ENCODE measurements at places on chromosomes 3 and 15. TPM values are rescaled to one million over a fixed set of nuclear protein-coding genes. Genes with fewer than 3 reads are reported as not detected.

GRCh38 chr3:55180161-55180560, 252.3 kb upstream of the LRTM1 start:
- no peak for DNase-seq

DNA sequence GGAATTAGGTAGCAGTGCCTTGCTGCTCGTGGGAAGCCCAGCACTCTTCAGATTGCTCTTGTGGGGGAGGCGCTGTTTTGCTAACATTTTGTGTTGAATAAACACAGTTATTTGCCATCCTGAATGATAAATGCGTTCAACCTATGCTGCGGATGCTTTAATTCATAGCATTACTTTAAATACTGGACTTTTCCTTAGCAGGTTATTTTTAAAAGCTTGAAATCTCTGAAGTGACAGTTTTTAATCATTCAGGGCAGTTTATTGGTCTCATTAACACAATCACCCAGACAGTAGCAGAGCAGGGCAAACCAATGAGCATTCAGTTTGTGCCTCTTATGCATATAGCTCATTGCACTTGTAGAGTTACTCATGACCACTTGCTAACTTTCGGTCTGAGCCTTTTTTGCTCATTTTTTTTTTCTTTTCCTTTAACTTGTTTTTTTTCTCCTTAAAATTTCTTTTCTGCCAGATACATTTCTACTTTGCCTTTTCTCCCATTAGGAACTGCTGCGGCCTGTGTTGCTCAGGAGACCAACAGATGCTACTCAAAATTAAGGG, 5.2 kb downstream of the CACNA2D3 start:
- no peak for DNase-seq

GRCh38 chr15:49423021-49423420, at the start of gene FGF7:
TSS of gene FGF7 (plus strand) at chr15:49423242. CDS start at chr15:49424298, 1,056 bp downstream.
- no peak for DNase-seq

Gene SLC12A1
- not detected for total RNA-seq

DNA sequence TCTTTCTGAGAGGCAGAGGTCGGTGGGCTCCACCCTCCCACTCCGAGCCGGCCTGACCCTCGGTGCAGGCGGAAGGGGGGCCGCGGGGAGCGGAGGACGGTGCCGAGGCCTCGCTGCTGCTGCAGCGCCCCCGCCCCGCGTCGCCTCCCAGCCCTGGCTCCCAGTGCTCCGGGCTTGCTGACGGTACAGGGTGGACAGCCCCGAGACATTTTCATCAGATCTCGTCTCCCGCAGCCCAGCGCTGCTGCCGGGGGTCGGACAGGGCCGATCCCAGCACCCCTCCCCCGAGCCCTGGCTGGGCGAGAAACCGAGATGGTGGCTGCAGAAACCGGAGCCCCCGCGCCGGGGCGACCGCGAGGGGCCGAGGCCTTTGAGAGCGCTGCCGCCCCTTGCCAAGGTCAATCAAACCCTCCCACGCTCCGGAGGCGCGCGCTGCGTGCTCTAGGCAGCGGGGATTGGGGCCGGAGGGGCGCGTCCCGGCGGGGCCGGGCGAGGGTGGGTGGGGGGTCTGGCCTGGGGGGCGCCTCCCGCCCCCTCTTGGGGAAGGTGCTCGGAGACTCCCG, 42.5 kb downstream of the EPHB3 start:
- DNase-seq: no peak

Gene STARD9
- 5.4 TPM for total RNA-seq

DNA sequence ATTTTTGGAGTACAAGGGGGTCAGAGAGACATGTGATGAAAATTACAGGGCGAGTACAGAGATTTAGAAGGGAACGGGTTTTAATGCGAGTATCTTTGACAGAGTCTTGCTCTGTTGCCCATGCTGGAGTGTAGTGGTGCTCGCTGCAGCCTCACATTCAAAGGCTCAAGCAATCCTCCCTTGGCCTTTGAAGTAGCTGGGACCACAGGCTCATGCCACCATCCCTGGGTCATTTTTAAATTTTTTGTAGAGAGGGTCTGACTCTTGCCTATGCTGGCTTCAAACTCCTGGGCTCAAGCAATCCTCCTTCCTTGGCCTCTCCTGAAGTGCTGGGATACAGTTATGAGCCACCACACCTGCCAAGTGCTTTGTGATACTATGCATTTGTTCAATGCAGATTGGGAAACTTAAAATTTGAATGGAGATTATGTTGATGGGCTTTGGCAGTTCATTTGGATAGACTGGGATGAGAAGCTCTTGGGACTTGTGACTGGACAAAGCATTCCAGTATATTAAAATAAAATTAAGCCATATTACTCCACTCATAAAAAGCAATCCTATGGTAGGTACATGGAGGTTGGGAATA, 4.0 kb upstream of the LMLN start:
- DNase-seq: no peak

Gene SOX14
- not detected for total RNA-seq

GRCh38 chr15:24961967-24962366, 7.2 kb downstream of the SNRPN start:
- no peak for DNase-seq

DNA sequence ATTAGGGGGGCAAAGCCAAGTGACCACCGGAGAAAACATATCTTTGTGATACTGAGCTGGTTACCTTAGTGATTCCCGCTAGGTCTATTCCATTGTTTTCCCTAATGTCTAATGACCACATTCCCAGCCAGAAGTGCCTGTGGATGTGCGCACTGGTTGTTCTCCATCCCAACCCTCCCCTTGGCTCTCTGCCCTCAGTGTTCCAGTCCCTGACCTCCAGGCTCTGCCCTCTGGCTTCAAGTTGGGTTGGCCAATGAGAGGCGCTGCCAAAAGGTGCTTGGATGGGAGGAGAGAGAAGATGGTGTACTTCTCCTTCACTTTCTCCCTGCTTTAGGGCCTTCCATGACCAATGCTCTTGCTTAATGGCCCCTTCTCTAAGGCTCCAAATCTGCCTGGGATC, 2.4 kb downstream of the COLQ start:
- peak; percentile 64 for DNase-seq

DNA sequence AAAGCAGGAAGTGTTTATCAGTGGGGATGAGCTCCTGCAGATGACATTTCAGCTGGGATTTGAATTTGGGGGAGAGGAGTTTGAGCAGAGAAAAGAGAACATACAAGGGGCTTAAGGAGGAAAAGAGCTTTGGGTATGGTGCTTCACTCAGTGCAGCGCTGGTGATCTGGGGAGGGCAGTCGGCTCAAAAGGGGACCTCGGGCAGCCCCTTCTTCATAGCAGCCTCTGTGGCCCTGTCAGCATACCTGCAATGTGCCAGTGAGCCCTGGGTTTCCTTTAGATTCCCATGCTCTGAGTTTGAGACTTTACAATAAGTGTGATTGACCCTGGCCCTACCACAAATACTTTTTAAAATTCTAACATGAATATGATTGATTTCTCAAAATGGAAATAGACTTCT, 40.2 kb downstream of the ROPN1B start:
- DNase-seq: no peak
